ENCODE measurements at places on chromosomes 5 and 9. TPM values are rescaled to one million over a fixed set of nuclear protein-coding genes. Genes with fewer than 3 reads are reported as not detected.
A peak's percentile ranks its signal among the peaks of the same experiment; 100 is the strongest.

DNA sequence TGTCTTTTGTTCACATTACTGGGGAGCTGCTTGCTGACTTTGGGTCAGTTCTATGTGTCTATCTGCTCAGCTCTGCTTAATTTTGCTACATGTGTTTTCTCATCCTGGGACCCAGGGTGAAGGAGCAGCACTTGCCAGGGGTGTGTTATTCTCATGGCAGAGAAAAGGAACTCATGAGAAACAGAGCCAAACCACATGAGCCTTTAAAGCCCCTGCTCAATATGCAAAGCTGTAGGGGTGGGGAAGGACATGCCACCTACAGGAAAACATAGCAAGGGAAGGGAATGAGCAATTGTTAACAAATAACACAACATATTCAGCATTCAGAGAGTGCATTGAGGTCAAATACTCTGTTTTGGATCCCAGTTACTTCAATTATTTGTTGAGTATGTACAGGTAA lies 290.9 kb downstream of the CDK5RAP2 start:
- no peak for DNase-seq
- no peak overlapping the region for H3K4me3 ChIP-seq
- H3K27ac ChIP-seq = no peak overlapping the region

DNA sequence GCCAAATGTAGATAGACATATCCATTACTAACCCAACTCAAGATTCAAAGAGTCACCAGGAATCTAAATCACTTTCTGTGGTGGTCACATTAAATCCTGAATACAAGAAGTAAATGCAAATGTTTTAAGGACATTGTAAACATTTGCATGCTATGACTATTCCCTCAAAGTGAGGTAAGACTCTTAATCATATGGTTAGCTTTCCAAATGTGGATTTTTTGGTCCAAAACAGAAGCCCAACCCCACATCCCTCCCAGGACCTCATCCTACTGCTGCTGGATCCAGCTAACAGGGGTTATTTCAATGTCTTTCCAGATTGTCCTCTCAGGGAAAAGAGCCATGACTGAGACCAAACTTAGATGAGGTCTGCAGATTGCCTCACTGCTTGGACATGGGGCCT lies 228.1 kb upstream of the PANK3 start:
- H3K4me1 ChIP-seq = no peaks in the 10 kb centered on the region
- H3K27me3 ChIP-seq = no peaks in the 10 kb centered on the region
- no peak for DNase-seq

Gene HAVCR1
- total RNA-seq = 1.7 TPM

DNA sequence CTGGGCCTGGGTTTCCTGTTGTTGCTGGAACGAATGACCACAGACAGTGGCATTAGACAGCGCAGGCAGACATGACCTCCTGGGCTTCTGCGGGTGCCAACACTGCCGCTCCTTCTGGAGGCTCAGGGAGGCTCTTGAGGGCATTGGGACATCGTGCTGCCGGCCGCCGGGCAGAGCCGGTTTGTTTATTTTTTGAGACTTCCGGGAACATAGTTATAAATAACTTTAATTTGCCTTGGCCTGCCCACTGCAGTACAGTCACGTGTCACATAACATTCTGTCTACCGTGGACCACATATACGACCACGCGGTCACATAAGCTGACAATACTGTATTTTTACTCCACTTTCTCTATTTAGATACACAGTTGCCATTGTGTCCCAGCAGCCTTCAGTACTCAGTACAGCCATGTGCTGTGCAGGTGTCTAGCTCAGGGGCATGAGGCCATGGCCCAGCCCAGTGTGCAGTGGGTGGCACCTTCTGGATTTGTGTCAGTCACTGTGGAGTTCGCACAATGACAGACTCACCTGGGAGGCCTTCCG lies 8.2 kb upstream of the TOR4A start:
- no peaks in the 10 kb centered on the region for H3K36me3 ChIP-seq
- H3K4me1 ChIP-seq = peaks cover 10% of the 10 kb centered on the region
- no peaks in the 10 kb centered on the region for H3K27me3 ChIP-seq
- DNase-seq = no peak

DNA sequence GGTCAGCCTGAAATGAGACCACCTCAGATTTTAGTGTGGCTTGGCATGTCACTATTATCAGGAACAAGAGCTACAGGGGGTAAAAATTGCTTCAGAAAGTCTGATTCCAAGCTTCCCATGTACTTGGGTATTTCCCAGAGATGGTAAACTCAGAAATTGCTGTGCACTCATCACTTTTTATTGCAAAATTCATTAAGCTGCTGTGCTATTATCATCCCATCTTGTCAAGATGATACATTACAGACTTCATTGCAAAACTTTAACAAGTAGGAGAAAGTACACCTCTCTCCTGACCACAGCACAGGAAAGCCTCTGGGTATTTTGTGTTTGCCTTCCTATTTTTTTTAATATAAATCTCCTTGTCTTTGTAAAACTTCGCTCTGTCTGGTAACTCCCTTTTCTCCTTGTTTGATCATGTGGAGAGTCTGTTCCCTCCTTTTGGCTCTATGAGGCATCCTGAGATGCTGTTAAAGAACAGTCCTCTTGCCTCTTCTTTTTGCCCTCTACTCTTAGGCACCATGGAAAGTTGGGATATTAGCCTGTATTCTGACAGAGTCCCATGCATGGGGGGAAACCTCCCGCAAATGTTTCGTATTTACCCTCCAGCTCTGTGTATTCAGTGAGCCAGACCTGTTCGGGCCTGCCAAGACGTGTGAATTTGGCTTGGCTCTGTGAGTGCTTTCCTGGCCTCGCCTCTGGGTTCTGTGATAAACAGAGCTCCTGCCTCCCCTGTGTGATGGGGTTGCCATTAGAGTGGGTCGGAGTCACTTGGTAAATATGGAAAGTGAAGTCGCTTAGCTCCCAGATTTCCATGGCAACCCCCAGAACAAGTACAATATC lies 260.7 kb downstream of the NR3C1 start:
- peak; percentile 30 for DNase-seq
- peaks cover 13% of the 10 kb centered on the region for H3K4me1 ChIP-seq
- H3K4me3 ChIP-seq = no peak overlapping the region

GRCh38 chr9:89000371-89000781 lies 9.1 kb downstream of the S1PR3 start:
- no peak overlapping the region for H3K27ac ChIP-seq
- no peak overlapping the region for H3K4me3 ChIP-seq
- peak; percentile 44 for DNase-seq
- peaks cover 18% of the 10 kb centered on the region for H3K4me1 ChIP-seq
- no peaks in the 10 kb centered on the region for H3K36me3 ChIP-seq

- no peaks in the 10 kb centered on the region for H3K27me3 ChIP-seq
- DNase-seq = peak; percentile 44
- no peak overlapping the region for H3K4me3 ChIP-seq
- H3K4me1 ChIP-seq = peaks cover 99% of the 10 kb centered on the region
- no peaks in the 10 kb centered on the region for H3K36me3 ChIP-seq
- H3K27ac ChIP-seq = peak overlapping the region; percentile 91
Measured at GRCh38 chr9:121283856-121284732, 16.1 kb downstream of the GSN start.

DNA sequence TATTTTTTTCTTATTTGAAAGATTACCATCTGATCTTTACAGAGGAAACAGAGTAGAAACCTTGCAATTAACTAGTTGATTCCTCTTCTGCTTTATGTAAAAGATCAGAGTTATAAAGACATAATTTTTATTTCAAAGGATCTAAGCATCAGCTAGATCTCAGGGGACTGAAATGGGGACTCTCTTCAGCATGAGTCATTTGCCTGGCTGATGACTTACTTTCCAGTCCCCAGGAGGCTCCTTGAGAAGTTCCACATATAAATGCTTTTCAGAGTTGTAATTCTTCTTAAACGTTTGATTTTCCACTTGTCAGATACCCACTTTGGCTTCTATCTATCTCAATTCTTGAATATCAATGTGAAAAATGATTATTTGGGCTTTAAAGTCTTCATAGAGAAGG lies 389.4 kb downstream of the RAB3C start:
- H3K4me1 ChIP-seq = no peaks in the 10 kb centered on the region
- DNase-seq = no peak
- H3K36me3 ChIP-seq = no peaks in the 10 kb centered on the region
- no peak overlapping the region for H3K27ac ChIP-seq
- no peaks in the 10 kb centered on the region for H3K27me3 ChIP-seq

Gene CCT5
- total RNA-seq = 155 TPM

DNA sequence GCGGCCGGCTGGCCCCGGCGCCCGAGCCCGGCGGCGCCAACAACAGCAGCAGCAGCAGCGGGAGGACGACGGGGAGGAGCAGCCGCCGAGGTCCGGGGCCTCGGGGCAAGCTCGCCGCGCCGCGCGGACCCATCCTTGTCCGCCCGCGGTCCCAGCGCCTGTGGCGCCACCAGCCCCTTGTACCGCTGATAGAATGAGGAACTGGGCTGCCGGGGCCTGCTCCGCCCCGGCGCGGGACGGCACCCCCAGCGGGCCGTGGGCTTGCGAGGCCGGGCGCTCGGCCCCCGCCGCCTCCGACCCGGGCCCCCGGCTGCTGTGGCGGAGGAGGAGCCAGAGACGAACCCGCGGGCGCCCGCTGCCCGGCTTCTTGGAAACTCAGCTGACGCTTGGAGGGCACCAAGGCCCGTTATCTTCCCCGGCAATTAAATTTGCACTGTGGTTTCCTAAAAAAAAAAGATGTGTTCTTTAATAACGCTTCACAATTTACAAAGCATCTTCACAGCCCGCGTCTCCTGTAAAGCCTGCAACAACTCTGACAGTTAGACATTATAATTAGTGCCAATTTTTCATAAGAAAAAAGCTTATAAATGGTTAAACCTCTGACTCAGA lies at the start of gene ARSB:
Gene ARSB, minus strand, starts transcription at position 195 of the 609 bp plus-strand sequence. Its CDS starts 62 bp downstream, at position 133.
- no peaks in the 10 kb centered on the region for H3K27me3 ChIP-seq
- H3K27ac ChIP-seq = peak within 1 kb of the TSS; percentile 96
- H3K36me3 ChIP-seq = no peaks in the 10 kb centered on the region
- peaks cover 7% of the 10 kb centered on the region for H3K4me1 ChIP-seq
- peak; percentile 46 for DNase-seq

Gene COL27A1
- 68.8 TPM for total RNA-seq

Gene SLC1A3
- total RNA-seq = 6.6 TPM

DNA sequence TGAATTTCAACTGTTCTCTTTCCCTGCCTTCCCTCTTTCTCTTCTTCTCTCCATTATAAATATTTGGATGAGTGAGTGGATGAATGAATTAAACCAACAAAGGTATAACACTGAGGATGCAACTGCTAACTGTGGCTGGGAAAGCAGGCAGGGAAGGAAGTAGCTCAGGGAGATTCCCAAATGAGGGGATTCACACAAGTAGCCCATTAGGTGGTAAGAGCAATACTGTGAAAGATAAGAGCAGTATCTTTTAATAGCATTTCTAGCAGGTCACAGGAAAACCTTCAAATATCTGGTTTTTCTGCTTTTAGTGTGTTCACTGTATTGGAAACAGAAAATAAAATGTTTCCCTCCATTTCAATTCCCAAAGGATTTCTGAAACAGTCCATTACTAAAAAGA lies 105.6 kb downstream of the OXCT1 start:
- no peak overlapping the region for H3K27ac ChIP-seq
- no peak overlapping the region for H3K4me3 ChIP-seq
- H3K27me3 ChIP-seq = no peaks in the 10 kb centered on the region

- DNase-seq = no peak
- H3K27me3 ChIP-seq = no peaks in the 10 kb centered on the region
- H3K27ac ChIP-seq = no peak overlapping the region
- H3K4me3 ChIP-seq = no peak overlapping the region
Measured at GRCh38 chr9:23309800-23310199, 516.2 kb downstream of the ELAVL2 start.

DNA sequence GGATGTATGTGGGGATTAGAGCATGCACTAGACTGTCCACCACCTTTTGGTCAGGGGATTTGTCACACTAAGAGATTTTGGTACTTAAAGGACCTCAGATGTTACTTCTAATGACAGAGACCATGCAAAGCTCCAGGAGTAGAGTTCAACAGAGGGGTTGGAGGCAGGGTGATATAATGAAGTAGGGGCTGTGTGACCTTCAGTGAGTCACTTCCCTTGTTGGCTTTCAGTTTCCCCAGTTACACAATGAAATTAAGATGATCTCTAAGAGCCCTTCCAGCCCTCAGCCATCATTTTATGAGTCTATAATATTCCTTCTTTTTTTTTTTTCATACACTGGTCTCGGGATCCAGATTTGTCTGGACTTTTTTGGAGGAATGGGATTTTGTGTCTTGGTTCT lies 26.8 kb downstream of the GLRA1 start:
- no peak overlapping the region for H3K27ac ChIP-seq
- no peaks in the 10 kb centered on the region for H3K27me3 ChIP-seq
- H3K4me1 ChIP-seq = no peaks in the 10 kb centered on the region
- no peaks in the 10 kb centered on the region for H3K36me3 ChIP-seq

Gene ARHGEF37
- 13.4 TPM for total RNA-seq

Gene EQTN
- total RNA-seq = 10.5 TPM

GRCh38 chr5:128522336-128522735 lies 15.7 kb downstream of the FBN2 start:
- H3K36me3 ChIP-seq = no peaks in the 10 kb centered on the region
- no peaks in the 10 kb centered on the region for H3K4me1 ChIP-seq
- no peak overlapping the region for H3K4me3 ChIP-seq
- H3K27ac ChIP-seq = no peak overlapping the region
- no peak for DNase-seq

Gene PPIC
- total RNA-seq = 9.6 TPM

Gene ADAMTS16
- 0.16 TPM for total RNA-seq

DNA sequence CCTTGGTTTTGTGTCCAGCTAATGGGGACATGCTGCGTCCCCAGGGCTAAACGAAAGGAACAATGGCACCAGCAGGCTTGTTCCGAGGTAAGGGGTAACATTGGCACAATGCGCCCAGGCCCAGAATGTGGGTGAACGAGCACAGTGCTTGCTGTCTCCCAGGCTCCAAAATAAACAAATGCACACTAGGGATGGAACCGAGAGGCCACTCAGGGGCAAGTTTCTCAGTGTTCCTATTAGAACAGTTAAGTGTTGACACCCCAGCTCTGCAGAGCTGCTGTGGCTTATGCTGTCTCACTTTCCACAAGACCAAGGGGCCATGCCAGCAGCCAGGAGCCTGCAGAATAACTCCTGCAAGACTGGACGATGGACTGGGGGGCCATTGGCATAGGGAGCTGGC lies 492.4 kb downstream of the GADD45G start:
- no peak overlapping the region for H3K27ac ChIP-seq
- H3K4me3 ChIP-seq = no peak overlapping the region
- H3K36me3 ChIP-seq = no peaks in the 10 kb centered on the region

- DNase-seq = no peak
- H3K36me3 ChIP-seq = no peaks in the 10 kb centered on the region
- H3K4me1 ChIP-seq = no peaks in the 10 kb centered on the region
- H3K4me3 ChIP-seq = no peak overlapping the region
- H3K27ac ChIP-seq = no peak overlapping the region
Measured at GRCh38 chr5:159241946-159242552, 21.0 kb upstream of the UBLCP1 start.

DNA sequence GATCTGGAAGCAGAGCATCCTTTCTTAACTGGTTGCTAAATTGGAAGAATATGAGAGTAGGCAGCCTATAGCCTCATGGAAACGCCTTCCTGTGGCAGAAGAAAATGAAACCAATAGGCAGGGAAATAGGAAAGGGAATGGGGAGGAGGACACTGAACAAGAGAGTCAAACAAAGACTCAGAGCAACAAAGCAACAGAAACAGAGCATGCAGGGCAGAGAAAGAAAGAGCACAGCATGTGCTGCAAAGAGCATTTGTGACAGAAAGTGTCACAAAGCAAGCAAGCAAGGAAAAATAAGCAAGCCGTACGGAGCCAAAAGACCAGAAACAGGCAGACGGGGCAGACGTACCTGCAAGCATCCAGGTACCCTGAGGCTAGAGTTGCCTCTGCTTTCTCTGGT lies 123.1 kb downstream of the RAPGEF6 start:
- no peak for DNase-seq
- no peak overlapping the region for H3K4me3 ChIP-seq
- no peak overlapping the region for H3K27ac ChIP-seq
- H3K4me1 ChIP-seq = no peaks in the 10 kb centered on the region
- H3K36me3 ChIP-seq = no peaks in the 10 kb centered on the region
- H3K27me3 ChIP-seq = no peaks in the 10 kb centered on the region
